HFFc6 (cell line): ENCODE measurements at places on chromosomes 12 and 14. TPM values are rescaled to one million over a fixed set of nuclear protein-coding genes. Genes with fewer than 3 reads are reported as not detected.

GRCh38 chr12:124208489-124208888 lies 86.4 kb upstream of the RFLNA start:
- peaks cover 5% of the 10 kb centered on the region; the same call in 1 of the 2 replicates for H3K36me3 ChIP-seq
- no peak overlapping the region for H3K4me3 ChIP-seq
- H3K27me3 ChIP-seq: peaks cover 48% of the 10 kb centered on the region
- H3K4me1 ChIP-seq: no peaks in the 10 kb centered on the region

- DNase-seq: peak; percentile 14
- H3K36me3 ChIP-seq: no peaks in the 10 kb centered on the region
- no peaks in the 10 kb centered on the region; the same call in none of the 2 replicates for H3K27me3 ChIP-seq
- peak overlapping the region; percentile 92 for H3K4me3 ChIP-seq
Observed at GRCh38 chr14:77097006-77097699, 905 bp upstream of the CIPC start.

DNA sequence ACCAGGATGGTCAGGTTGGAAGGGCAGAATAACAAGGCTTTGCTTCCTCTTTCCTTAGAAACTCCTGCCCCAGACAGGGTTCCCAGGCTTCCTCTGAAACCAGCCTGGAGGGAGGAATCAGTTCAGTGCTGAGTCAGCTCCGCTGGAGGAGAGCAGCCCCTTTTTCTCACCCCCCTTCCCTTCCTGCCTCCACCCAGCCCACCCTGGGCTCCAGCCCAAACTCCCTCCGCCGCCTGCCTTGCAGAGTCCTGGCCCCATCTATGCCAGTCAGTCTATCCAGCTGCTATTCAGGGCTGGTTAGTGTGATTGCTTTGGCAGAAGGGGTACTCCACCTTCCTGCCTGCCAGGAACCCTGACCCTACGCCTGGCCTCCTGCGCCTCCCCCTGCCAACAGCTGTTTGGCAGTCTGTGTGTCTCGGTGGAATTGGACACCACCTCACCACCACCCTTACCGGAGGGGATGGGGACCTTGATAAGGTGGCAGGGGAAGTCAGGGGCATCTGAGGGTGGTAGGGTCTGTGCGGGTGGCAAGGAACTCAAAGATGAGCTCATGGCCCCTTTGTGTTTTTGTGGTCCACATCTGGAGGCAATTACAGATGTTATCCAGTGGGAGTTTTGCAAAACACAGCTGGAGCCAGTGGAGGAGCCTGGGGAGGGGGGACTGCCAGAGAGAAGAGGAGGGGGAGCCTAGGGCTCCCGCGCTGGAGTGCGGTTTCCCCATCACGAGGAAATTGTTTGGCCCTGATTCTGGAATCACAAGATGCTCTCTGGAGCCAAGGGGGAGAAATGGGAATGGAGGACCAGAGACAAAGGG lies 12.2 kb downstream of the MMP14 start:
- H3K4me1 ChIP-seq: peaks cover 77% of the 10 kb centered on the region
- peak overlapping the region; percentile 100 for H3K27ac ChIP-seq
- peaks cover 2% of the 10 kb centered on the region for H3K27me3 ChIP-seq
- DNase-seq: peak; percentile 63

- H3K4me1 ChIP-seq: no peaks in the 10 kb centered on the region
- no peak for DNase-seq
- no peaks in the 10 kb centered on the region; the same call in none of the 2 replicates for H3K27me3 ChIP-seq
- no peak overlapping the region for H3K27ac ChIP-seq
- no peak overlapping the region for H3K4me3 ChIP-seq
Observed at GRCh38 chr14:91466192-91466591, 43.9 kb downstream of the PPP4R3A start.

DNA sequence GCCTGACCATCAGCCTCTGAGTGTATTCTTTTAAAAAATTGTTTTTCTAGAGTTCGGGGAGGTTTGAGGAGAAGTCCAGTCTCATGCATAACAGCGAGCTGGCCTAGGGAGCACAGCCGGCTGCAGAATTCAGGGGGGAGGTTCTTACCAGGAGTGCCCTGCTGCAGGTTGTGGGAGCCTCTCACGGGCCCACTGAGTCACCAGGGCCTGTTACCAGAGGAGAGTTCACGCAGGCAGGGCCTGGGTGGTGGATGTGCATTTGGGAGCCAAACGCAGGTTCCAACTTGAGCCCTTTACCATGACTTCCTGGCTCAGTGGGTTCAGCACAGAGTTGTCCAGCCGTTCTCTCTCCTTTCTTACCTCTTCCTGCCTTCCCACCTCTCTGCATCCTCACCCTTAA lies 14.4 kb downstream of the CD9 start:
- H3K27me3 ChIP-seq: no peaks in the 10 kb centered on the region; the same call in 1 of the 2 replicates
- H3K4me1 ChIP-seq: peaks cover 81% of the 10 kb centered on the region
- peak overlapping the region; percentile 99 for H3K27ac ChIP-seq
- no peak for DNase-seq

DNA sequence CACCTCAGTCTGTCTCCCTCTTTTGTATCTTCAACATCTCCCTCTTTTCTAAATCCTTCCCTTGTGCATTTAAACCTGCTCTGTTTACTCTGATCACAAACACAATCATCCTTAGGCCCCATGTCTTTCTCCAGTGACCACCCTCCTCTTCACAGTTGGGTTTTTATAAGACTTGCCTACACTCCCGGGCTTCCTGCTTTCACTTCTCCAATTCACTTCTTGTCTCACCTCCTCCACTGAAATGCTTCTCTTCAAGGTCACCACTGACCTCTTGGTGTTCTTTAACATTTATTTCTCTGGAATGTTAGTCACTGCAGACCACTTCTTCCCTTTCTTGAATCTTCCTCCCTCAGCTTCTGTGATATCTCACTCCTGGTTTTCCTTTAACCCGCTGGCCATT lies 8.7 kb upstream of the SMCO2 start:
- H3K4me3 ChIP-seq: no peak overlapping the region
- peaks cover 2% of the 10 kb centered on the region; the same call in 1 of the 2 replicates for H3K27me3 ChIP-seq
- H3K36me3 ChIP-seq: no peaks in the 10 kb centered on the region; the same call in 1 of the 2 replicates
- H3K27ac ChIP-seq: no peak overlapping the region

- peaks cover 3% of the 10 kb centered on the region; the same call in 1 of the 2 replicates for H3K27me3 ChIP-seq
- DNase-seq: no peak
- no peaks in the 10 kb centered on the region for H3K36me3 ChIP-seq
- no peak overlapping the region for H3K27ac ChIP-seq
Observed at GRCh38 chr14:37796703-37797416, 201.4 kb downstream of the TTC6 start.

DNA sequence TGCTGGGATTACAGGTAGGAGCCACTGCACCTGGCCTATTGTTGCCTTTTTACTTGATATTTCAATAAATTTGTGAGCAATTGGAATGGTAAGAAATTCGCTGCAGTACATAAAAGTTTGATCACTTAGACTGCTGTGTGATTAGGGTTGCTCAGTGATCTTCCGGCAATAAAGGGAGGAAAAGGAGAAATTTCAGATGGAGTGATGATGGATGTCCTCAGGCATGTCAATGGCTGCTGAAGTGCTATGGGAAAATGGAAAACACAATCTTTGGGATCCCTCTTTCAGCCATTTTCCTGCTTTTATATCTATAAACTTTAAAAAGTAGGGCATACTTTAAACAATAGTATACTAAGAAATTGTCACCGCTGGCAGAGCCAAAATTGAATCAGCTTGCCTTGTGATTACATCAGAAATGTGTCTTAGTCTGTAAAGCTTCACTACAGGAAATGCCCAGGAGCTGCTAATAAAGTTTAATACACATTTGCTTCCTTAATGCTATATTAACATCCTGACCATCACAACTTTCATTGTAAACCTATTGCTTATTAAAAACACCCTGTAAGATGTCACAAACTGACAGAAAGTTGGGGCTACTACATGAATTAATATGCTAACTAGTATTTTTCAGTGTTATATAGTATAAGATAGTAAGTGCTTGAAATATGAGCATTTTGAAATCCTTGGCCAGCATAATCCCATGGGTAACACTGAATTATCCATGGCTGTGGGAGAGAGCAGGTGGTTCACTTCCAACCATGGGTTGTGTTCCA lies 13.7 kb upstream of the FBXL14 start:
- H3K36me3 ChIP-seq: peaks cover 14% of the 10 kb centered on the region
- H3K27ac ChIP-seq: peak overlapping the region; percentile 66
- peak overlapping the region; percentile 29; the same call in 1 of the 2 replicates for H3K4me3 ChIP-seq
- peaks cover 83% of the 10 kb centered on the region for H3K4me1 ChIP-seq
- no peak for DNase-seq

- no peak overlapping the region; the same call in 1 of the 2 replicates for H3K4me3 ChIP-seq
- DNase-seq: no peak
- peaks cover 53% of the 10 kb centered on the region for H3K36me3 ChIP-seq
- no peaks in the 10 kb centered on the region for H3K27me3 ChIP-seq
- H3K4me1 ChIP-seq: peaks cover 52% of the 10 kb centered on the region
Observed at GRCh38 chr14:71659159-71659558, 273.1 kb upstream of the RGS6 start.

GRCh38 chr12:27493260-27493940 lies 30.6 kb upstream of the PPFIBP1 start:
- peak; percentile 10 for DNase-seq
- H3K27ac ChIP-seq: no peak overlapping the region
- peaks cover 13% of the 10 kb centered on the region for H3K4me1 ChIP-seq
- no peak overlapping the region for H3K4me3 ChIP-seq
- H3K36me3 ChIP-seq: peaks cover 7% of the 10 kb centered on the region

NANOG gene
- not detected in 3 replicates for total RNA-seq

WDHD1 gene
- 9.4 to 18.6 TPM (median 14.7 TPM) in 3 replicates for total RNA-seq

STYK1 gene
- total RNA-seq: 1.1 to 2.5 TPM (median 1.5 TPM) in 3 replicates

RERG gene
- not detected in 3 replicates for total RNA-seq

FGF23 gene
- not detected in 3 replicates for total RNA-seq

ARMH4 gene
- total RNA-seq: 2.4 to 7.1 TPM (median 4.3 TPM) in 3 replicates
